ENCODE measurements at places on chromosomes 16 and 17.

DNA sequence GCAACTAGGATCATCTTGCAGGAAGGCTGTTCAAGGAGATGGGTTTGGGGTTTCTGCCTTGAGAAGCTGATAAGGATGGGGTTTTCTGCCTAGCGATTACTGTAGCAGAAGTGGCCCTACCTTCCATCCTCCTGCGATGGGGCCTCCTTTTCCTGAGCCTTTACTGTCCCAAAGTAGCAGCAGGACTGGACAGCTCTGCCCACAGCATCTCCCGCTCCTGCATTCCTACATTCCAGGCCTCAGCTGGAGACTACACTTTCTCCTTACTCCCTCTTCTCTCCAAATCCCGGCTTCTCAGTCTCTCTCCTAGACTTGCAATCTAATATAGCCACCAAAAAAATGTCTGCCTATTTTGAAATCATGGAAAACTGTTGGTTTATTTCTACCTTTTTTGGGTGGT lies 355.4 kb downstream of the CA10 start:
- DNase-seq = no peak

GRCh38 chr16:23807028-23807427 lies 28.8 kb upstream of the PRKCB start:
- DNase-seq = no peak

DNA sequence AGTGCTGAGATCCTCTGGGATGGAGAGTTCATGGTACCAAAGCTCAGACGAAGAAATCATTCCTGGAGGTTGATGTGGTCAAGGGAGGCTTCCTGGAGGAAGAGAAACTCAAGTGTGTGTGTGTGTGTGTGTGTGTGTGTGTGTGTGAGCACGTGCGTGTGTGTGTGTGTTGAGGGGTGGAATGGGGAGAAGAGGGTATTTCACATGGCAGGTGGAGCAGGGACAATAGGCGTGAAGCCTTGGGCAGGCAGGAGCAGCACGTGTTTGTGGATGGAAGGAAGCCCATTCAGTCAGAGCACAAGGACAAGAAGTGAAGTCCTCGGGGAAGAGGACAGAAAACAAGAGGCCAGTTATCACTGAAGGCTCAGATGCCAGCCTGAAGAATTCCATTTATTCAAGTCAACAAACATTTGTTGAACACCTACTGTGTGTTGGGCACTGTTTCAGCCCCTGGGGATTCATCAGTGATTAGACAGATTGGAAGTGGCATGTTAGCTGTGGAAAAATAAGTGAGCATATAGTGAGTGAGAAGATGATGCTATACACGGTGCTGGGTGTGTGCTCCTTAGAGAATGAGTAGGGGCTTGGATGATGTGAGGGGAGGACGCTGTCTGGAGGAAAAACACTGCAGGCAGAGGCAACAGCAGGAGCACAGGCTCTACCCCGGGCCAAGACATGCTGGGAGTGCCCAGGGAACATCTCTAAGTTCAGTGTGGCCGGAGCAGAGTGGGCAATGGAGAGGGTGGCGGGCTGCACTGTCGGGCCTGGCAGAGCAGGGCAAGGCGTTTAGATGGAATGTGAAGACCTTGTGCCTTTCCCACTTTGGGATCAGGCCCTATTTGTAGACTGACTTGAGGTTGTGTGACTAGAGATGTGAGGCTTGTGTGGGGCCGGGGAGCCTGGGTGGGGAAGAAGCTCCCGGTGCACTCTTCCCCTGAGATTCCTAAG lies 267.1 kb downstream of the CBLN1 start:
- DNase-seq = no peak

- no peak for DNase-seq
Observed at GRCh38 chr17:65362826-65363225, 198.6 kb downstream of the AXIN2 start.

DNA sequence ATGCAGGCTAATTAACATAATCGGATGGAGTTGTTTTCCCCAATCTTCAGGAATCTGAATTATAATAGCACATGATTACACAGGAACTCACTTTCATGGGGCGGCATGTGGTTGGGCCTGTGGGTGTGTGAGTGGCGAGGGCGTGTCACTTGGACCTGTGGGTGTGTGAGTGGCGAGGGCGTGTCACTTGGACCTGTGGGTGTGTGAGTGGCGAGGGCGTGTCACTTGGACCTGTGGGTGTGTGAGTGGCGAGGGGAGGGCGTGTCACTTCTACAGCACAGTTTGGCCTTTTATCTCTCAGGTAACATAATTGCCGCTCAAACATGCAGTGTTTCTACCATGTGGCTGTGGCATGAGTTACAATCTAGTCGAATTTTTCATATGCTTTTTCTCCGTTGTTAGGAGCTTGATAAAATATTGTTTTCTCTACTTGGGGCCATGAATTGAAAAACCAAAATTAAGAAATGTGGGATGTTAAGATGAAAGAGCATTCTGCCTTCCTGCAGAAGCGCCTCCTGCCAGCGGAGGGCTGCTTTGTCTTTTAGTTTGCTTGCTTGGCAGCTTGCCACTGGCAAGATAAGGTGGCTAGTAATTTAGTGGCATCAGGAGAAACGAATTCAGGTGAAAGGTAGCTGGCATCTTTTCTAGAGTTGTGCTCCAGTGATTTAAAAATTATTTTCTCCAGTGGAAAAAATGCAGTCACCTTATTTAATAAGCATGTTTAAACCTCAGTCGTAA lies 36.2 kb downstream of the USP10 start:
- peak; percentile 79 for DNase-seq

GRCh38 chr17:10060526-10060925 lies 137.9 kb downstream of the GAS7 start:
- DNase-seq = no peak

- DNase-seq = no peak
Observed at GRCh38 chr16:4660454-4661007, 32.8 kb upstream of the NUDT16L1 start.

- no peak for DNase-seq
Observed at GRCh38 chr17:65711671-65712276, 150.3 kb upstream of the AXIN2 start.

DNA sequence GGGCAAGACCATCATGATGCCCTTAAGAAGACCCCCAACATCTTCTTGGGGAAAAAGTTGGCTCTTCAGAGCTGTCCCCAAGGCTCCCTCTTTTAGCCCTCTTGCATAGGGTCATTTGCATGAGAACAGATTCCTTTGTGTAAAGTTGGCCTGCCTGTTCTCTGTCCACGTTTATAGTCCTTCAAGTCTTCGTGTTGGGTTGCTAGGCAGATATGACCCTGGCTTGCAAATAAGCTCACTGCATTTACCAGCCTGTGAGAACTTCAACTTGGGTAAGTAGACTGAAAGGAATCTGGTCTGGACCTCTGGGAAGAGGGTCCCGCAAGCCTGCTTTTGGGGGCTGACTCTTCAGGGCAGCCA lies 2.9 kb downstream of the ARSG start:
- DNase-seq = no peak

DNA sequence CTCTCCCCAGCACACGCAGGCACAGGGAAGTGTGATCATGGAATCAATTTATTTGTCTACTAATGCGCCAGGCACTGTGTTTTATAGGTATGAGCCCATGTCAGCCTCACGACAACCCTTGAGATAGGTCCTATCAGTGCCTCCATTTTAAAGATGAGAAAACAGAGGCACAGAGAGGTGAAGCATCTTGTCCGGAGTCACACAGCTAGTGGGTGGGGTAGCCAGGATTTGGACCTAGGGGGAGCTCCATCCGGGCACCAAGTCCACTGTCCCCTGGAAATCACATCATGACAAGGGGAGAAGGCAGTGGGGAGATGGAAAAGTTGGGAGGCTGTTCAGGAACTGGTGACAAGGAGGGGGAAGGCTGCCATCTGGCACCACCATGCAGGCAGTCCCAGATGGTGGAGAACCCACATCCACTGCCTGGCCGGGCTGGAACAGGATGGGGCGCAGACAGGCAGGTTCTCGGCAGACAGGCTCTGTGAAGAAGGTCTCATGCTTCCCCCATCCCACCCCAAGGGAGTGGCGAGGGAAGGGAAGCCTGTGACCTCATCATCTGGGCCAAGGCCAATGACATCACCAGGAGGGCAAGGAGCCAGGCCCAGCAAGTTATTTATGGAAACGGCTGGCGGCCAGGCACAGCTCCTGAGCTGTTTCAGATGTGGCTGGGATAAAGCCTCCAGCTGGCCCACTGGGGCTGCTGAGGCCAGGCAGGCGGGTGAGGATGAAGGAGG lies 126.0 kb upstream of the SDK2 start:
- DNase-seq = peak; percentile 81

GRCh38 chr17:42586514-42587230 lies 9.1 kb upstream of the PSMC3IP start:
- no peak for DNase-seq

GRCh38 chr17:72056727-72057290 lies 64.0 kb upstream of the SOX9 start:
- no peak for DNase-seq

- DNase-seq = no peak
Observed at GRCh38 chr17:82126556-82127314, 28.7 kb upstream of the FASN start.

- no peak for DNase-seq
Observed at GRCh38 chr17:35743626-35744328, 9.3 kb downstream of the GAS2L2 start.

DNA sequence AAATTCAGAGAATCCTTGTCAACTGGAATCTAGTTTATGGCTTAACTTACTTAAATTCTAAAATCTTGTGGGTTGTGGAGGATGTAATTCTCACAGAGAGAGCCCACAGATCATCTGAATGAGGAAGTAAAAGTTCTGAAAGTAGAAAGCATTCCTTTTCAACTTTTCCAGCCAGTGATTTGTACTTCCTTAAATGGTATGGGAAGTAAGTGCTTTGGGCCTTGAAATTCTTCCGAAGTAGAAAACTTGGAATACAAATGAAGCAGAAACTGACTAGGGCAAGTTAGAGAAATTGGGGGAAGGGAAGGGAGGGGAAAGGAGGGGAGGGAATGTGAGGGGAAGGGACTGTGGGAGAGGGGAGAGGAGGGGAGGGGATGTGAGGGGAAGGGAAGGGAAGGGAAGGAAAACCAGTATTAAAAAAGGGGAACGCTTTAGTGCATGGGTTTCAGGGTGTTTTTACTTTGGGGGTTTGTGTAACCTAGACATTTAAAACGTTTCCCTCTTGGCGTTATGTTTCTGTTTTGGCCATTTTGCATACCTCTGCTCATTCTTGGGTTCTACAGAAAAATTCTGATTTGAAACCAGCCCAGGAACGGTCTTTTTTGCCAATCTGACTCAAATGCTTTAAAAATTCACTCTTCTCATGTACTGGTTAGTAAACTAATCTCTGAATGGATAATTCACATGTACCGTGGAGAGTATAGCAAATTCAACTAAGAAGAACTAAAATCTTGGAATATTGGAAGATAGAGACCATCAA lies 15.5 kb upstream of the SNTB2 start:
- no peak for DNase-seq

DNA sequence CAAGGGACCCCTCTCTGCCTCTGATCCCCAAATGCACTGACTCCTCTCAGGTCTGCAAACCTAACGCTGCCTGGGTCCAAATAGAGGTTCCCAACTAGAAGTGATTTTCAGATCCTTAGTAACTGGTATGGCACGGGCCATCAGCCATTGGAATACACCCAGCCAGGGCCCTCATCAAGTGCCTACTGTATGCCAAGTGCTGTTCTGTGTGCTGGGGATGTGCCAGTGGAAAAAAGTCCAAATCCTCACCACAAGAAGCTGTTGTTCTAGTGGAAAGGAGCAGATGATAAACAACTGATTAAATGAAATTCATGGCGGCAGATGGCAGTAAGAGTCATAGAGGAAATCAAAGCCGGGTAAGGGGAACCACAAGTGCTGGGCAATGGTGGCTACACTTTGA lies 57.2 kb upstream of the MED9 start:
- no peak for DNase-seq

DNA sequence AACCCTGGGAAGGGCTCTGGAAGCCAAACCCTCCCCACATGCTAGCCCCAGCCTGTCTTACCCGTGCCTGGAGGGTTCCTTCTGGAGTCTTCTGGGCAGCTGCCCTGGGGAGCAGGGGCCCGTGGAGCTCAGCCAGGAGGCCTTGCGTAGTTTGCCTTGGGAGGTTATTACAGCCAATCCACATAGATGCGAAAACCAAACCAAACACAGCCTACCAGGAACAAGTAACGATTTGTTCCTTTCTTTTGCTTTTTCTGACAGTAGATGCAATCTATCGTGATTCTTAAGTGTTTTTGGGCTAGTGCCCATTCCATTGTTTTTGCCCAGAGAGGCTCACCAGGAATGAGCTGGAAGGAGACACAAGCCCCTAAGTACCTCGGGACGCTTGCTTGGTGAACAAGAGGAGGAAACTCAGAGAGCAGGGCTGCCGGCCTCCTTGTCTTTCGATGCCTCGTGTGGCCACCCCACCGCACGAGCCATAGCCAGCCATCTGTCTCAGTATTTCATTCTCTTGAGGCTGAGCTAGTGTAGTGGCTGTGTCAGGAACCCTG lies 102.7 kb upstream of the NOL11 start:
- DNase-seq = no peak

GRCh38 chr17:13626703-13627102 lies 25.0 kb upstream of the HS3ST3A1 start:
- DNase-seq = no peak

Data from colonic mucosa (tissue), 4 donors.